ENCODE measurements at places on chromosomes 5 and 9.

GRCh38 chr9:31146485-31147166, 1237.8 kb upstream of the ACO1 start:
- DNase-seq: no peak

GRCh38 chr5:114695292-114695904, 333.5 kb downstream of the KCNN2 start:
- DNase-seq: no peak

- DNase-seq: no peak
These were observed 893.3 kb downstream of the PTPRD start for GRCh38 chr9:9719373-9720112.

GRCh38 chr5:1315709-1316587, 21.1 kb upstream of the TERT start:
- DNase-seq: peak; percentile 19

DNA sequence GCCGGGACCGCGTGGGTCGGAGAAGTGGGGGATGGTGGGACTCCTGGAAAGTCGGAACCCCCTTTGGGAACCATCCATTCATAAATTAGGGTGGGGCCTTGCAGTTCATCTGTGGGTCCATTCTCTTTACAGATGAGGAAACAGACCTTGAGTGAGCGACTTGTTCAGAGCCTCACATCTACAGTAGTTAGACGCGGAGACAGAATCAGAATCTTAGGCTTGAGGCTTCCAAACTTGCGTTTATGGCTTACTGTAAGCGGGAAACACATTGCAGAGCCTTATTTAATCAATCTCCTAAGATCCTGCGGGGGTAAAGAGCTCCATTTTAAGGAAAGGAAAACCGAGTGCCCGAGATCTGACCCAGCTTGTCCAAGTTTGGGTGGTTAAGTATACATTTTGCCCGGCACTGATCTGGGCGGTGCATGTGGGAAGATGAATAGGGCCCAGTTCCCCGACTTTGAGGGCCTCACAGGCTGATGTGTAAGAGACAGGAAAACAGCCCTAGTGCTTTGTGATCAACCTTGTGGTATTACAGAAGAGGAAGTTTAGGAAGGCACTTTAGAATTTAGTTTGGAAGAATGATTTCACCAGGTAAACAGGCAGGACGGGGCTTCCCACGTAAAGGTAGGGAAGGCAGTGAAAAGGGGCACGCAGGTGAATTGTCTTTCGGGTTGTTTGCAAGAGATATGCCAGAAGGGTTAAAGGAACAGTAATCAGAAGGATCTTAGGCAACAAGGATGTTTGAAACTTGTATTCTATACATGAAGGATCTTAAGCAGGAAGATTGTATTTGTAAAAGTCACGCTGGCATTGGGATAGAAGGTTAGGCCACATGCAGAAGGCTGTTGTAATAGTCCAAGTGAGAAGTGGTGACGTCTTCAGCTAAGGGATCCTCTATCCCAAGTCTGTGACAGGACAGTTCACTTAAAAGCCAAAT, 744 bp downstream of the TARS1 start:
- peak; percentile 23 for DNase-seq

DNA sequence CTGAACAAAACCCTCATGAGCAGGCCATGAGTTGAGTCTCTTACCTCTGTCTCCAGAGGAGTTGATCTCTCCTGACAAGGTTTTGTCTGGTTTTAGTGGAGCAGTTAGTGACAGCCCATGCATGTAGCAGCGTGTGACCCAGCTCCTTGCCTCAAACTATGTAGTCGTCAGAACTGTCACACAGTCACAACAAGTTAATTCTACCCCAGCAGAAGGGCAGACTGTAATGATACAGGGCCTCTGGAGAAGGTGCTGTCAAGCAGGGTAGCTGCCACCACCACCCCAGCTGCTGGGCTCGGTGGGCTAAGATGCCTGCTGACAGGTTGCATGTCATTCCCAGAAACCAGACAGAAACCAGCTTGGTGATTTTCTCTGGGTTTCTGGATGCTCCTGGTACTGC, 194.5 kb downstream of the PSAT1 start:
- no peak for DNase-seq

DNA sequence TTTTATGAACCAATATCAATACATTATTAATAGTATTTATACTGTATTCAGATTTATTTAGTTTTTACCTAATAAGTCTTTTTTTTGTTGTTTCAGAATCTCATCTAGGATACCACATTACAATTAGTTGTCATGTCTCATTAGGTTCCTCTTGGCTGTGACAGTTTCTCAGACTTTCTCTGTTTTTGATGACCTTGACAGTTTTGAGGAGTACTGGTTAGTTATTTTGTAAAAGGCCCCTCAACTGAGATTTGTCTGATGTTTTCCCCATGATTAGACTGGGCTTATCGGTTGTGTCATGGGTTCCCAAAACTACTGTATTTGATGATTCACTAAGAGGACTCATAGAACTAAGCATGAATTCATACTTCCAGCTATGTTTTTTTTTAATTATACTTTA, 56.3 kb downstream of the RNF180 start:
- DNase-seq: no peak

- no peak for DNase-seq
These were observed 80.6 kb upstream of the LRRTM2 start for GRCh38 chr5:138955671-138956295.

- DNase-seq: no peak
These were observed 619.1 kb downstream of the CCDC171 start for GRCh38 chr9:16171911-16172310.

DNA sequence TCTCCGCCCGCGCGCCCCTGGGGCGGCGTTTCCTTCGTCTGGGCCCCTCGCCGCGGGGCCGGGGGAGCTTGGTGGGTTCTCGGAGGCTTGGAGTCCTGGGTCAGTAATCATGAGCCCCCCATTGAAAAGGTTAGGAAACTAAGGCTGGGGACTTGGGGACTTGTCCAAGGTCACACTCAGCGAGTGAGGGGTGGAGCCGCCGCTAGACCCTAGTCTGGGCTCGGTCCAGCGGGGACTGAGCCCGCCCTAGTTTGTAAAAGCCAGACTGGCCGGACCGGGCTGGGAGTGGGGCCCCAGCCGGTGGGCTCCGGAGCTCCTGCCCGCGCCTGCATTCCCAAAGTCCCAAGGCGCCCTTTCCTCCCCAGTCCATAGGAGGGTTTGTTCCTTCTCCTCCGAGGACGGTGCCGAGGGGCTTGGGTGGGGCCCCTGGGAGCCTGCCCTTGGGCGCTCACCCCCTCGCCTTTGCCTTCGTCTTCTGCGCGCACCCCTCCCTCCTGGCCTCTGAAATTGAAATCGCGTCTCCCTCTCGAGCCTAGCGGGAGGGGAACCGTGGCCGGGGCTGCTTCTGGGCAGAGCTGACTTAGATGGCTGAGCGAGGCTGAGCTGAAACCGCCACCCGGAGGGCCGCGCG, 995 bp downstream of the OLFM1 start:
- no peak for DNase-seq

GRCh38 chr5:35218981-35219380, 11.3 kb downstream of the PRLR start:
- DNase-seq: no peak

DNA sequence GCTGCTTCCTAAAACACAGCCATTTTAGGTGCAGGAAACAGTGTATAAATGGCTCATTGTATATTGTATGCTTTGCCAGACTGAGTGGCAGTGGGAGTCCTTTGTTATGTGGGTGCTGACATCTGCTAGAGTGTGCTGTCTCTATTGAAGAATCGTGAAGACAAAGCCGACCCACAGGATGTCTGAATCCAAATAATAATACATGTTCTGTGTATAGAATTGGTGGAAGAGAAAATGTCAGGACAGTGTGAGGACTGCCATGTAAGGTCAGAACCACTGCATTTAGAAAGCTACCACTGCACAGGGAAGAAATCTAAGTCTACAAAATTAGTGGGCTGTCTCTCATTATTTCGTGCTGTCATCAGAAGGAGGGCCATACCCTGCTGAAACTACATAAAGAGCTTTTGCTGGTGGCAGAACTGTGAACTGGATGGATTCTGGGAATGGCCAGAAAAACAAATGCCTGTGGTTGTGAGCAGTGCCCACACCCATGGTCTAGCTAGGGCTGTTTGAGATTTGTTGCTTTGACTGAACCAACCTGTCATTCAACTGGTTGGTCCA, 2.5 kb downstream of the IL7R start:
- no peak for DNase-seq

- no peak for DNase-seq
These were observed 48.8 kb downstream of the ACER2 start for GRCh38 chr9:19457693-19458009.

GRCh38 chr9:80954521-80954920, 734.8 kb downstream of the TLE1 start:
- no peak for DNase-seq

GRCh38 chr5:153211076-153211475, 279.4 kb upstream of the GRIA1 start:
- no peak for DNase-seq

- DNase-seq: no peak
These were observed 19.2 kb upstream of the HEXB start for GRCh38 chr5:74665816-74666215.

DNA sequence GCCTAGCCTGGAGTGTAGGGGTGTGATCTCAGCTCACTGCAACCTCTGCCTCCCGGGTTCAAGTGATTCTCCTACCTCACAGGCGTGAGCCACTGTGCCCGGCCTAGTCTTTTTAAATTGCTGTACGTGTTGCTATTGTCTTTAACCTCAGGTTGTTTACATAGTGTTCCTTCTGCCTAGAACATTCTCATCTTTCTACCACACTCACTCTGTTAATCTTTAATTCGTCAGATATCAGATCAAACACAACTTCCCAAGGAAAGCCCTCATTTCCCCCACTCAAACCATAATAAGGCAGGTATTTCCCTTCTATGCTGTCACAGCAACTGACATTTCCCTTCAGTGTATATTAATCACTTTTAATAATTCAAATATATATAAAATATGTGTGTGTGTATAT, 1310.0 kb upstream of the C9orf72 start:
- DNase-seq: no peak

DNA sequence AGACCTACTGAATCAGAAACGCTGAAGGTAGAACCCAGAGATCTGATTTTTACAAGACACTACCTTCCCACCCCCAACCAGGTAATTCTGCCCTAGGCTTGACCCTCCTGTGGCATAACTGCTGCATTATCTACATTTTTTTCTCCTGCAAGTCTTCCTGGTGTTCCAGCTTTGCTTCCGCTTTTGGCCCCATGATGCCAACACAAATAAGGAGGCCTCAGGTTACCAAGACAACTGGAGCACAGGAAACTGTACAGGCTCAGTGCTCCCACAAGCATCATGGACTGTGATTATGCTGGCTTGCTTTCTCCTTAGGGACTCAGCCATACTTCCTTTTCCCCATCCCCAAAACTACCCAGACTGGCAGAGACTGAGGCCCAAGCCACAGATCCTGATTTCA, 6.6 kb upstream of the MSMP start:
- DNase-seq: no peak

GRCh38 chr5:10760096-10760920, 726 bp downstream of the DAP start:
- peak; percentile 25 for DNase-seq

GRCh38 chr9:132481053-132481849, 71.2 kb downstream of the CFAP77 start:
- DNase-seq: no peak

DNA sequence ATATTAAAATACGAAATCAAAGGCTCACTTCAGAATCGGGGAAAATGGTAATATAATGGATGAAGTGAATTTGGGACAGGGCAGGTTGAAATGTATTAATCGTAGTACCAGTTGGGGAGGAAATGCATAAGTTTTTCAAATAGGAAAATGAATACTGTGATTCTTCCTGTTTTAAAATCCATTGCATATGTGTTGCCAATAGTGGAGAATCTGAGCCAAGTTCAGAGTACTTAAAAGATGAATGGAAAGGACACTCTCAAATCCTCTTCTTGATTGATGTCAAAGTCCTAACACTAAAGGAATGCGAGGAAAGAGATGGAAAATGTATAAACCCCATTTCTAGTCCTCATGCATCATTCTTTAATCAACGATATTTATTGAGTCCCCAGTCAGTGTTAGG, 160.9 kb upstream of the CCNG1 start:
- DNase-seq: no peak

DNA sequence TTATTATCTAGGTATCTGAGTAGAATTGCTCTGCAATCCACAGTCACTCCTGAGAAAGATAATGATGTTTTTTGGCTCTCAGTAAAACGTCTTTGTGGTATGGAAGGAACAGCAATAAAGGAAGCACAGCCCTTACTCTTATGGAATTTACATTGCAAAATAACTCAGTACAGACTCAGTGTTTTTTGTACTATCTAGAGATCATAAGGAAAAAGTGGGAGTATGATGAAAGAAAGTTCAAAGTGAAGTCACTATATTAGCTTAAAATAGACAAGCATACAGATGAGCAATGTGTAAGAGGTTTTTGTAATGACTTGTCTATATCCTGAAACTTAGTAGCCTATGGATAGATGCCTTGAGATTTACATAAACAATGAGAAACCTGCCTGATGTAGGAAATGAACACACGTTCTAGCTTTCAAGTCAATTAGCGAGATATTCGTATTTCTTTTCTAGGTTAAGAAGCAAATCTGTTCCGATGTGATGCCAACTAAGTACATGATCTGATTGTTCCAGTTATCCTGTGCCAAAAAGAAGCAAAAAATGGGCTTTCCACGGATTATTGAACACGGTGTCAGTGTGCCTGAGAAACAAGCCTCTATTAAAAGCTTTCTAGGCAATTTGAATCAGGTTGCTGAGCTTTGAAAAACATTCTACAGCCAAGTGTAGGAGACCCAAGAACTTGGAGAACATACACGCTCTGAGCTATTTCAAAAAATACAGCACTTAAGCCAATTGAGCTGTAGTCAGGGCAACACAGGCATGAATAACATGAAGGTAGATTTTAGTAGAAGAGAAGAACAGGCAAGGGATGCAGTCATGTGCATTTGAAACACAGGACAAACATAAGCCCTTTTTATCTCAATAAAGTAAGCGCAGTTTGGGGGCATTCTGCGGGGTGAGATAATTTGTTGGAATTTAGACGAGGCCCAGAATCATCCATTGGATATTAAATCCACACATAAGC, 86.3 kb upstream of the TAF11L2 start:
- no peak for DNase-seq

GRCh38 chr5:159103086-159103485, 3.4 kb upstream of the EBF1 start:
- DNase-seq: no peak

- no peak for DNase-seq
These were observed 920.4 kb upstream of the DMAC1 start for GRCh38 chr9:8719833-8720486.

- peak; percentile 45 for DNase-seq
These were observed 709 bp downstream of the IQGAP2 start for GRCh38 chr5:76403766-76404222.
